ENCODE measurements at places on chromosomes 6 and 20. TPM values are rescaled to one million over a fixed set of nuclear protein-coding genes. Genes with fewer than 3 reads are reported as not detected.

- no peak for DNase-seq
Observed at GRCh38 chr20:43023836-43024235, 165.9 kb downstream of the PTPRT start.

- peak; percentile 62 for DNase-seq
Observed at GRCh38 chr6:903761-904160, 210.8 kb upstream of the EXOC2 start.

GRCh38 chr6:111283707-111284106 lies 196.4 kb downstream of the SLC16A10 start:
- DNase-seq: no peak

GRCh38 chr6:31441365-31442267 lies 38.2 kb downstream of the MICA start:
- DNase-seq: peak; percentile 8

DNA sequence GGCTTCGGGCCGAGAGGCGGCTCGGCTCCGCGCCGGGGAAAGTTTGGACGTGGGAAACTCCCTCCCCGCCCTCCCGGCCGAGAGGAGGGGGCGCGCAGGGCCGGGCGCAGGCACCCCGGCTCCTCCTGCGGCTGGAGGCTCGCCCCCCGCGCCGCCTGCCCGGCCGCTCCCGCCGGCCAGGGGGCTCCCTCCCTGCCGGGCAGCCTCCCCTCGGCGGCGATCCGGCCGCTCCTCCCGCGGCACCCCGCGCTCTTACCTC lies 370 bp downstream of the CDH22 start:
- DNase-seq: no peak

The C6orf132 gene
- total RNA-seq: 5.3 TPM
